HS-5 (cell line): ENCODE measurements at places on chromosomes 1 and 21.

DNA sequence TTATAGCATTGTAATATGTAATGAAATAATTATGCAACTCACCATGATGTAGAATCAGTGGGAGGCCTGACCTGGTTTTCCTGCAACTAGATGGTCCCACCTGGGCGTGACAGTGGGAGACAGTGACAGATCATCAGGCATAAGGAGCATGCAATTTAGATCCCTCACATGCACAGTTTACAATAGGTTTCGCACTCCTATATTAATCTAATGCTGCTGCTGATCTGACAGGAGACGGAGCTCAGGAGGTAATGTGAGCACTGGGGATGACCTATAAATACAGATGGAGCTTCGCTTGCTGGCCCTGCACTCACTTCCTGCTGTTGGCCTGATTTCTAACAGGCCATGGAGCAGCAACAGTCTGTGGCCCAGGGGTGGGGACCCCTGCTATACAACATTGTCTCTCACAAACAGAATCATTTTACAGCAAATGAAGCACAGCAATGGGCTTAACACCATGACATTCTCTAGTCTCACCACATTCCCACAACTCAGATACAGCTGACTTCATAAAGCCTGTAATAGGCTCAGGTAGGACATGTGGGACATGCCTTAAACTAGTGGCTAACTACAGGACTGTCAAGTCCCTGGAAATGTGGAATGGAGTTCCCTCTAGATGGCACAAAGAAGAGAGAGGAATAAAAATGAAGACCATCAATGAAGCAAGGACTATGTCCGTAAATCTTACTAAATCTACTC, 40.7 kb upstream of the SLC5A9 start:
- DNase-seq: no peak

DNA sequence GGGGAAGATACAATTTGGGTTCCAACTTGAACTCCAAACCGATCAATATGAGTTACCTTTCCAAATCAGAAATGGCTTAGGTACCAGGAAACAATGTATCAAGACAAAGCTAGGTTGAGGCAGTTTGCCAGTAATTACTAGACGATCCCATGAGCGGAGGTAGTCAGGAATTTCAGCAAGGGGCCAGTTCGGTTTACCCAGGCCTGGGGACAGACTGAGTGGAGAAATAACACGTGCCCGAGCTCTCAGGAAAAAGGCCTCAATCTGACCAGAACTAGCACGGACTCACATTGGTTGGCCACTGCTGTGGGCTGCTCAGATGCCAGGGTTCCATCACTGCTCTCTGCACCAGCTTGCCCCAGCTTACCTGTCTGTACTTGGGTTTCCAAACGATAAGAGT, 15.3 kb downstream of the CLSTN1 start:
- DNase-seq: no peak

- no peak for DNase-seq
Observed at GRCh38 chr1:43861337-43861736, 72.3 kb upstream of the ARTN start.

DNA sequence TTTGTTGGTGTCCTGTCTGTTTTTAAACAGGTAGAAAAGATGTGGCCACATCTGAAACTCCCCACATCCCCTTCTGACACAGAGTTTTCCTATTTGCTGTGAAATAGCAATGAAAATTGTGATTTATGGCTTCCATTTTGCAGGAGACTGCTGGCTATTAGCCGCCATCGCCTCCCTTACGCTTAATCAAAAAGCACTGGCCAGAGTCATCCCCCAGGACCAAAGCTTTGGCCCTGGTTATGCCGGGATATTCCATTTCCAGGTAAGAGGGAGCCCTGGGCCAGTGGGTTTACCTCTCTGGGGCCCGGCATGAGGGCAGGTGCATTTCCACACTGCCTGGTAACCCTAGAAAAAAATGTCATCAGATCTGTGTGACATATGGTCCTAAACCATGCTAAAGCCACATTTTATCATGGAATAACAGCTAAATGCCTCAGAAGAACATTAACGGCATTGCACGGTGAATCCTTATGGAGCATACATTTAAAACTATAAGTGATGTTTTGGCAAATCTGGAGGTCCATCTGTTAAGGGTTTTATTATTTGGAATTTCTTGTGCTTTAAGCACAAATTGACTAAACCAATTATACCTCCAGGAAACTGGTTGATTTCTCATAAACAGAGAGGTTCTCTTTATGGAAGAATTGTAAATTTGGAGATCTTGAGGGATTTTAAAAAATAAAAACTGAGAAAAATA, 12.3 kb downstream of the CAPN9 start:
- no peak for DNase-seq

GRCh38 chr21:34909492-34910292, 139.4 kb downstream of the RUNX1 start:
- DNase-seq: no peak

- DNase-seq: no peak
Observed at GRCh38 chr1:55067022-55067778, 27.9 kb downstream of the PCSK9 start.

DNA sequence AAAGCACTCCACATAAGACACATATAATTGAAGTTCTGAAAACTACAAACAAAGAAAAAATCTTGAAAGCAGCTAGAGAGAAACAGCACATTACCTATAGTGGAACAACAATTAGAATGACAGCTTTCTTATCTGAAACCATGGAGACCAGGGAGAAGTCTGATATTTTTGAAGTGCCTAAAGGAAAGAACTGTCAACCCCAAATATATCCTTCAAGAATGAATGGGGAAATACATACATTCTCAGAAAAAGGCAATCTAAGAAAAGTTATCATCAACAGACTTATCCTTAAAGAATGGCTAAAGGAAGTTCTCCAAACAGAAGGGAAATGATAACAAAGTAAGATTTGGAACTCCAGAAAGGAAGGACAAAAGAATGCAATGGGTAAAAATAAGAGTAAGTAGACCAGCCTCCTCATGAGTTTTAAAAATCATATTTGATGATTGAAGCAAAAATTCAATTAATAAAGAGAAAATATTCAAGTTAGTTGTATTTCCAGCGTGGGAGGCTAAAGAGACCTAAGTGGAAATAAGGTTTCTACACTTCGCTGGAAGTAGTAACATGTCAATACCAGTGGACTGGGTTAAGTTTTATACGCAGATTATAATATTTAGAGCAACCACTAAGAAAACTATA, 170.8 kb upstream of the SAMSN1 start:
- DNase-seq: no peak

DNA sequence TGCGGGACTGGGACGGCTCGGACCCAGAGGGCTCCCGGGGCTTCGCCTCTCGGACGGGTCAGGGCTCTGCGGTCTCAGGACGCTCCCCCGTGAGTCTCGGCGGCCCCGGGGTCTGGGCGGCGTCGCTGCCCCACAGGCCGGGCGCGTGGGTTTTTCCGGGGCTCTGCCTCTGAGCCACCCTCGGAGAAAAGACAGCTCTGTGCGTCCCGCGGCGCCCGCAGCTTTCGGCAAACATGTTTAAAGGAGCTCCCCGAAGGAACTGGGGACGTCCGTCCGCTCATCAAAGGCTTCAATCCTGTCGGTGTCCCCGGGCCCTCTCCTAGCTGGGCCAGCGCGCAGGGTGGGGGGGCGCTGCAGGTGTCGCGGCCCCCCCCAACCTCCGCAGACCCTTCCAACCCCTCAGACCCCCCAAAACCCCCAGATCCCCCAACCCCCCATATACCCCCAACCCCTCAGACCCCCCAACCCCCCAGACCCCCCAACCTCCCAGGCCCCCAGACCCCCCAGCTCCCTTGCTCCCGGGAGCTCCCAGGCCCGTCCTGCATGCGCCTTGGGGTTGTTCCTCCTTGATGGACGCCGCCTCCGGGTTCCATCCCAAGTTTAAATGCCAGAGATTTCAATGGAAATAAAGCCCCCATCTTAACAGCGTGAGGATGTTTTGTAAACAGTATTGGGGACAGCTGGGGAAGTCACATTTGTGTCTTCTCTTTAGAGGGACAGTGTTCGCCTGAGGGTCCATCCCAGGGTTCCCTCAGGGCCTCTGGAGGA, 996 bp upstream of the C1orf159 start:
- no peak for DNase-seq

DNA sequence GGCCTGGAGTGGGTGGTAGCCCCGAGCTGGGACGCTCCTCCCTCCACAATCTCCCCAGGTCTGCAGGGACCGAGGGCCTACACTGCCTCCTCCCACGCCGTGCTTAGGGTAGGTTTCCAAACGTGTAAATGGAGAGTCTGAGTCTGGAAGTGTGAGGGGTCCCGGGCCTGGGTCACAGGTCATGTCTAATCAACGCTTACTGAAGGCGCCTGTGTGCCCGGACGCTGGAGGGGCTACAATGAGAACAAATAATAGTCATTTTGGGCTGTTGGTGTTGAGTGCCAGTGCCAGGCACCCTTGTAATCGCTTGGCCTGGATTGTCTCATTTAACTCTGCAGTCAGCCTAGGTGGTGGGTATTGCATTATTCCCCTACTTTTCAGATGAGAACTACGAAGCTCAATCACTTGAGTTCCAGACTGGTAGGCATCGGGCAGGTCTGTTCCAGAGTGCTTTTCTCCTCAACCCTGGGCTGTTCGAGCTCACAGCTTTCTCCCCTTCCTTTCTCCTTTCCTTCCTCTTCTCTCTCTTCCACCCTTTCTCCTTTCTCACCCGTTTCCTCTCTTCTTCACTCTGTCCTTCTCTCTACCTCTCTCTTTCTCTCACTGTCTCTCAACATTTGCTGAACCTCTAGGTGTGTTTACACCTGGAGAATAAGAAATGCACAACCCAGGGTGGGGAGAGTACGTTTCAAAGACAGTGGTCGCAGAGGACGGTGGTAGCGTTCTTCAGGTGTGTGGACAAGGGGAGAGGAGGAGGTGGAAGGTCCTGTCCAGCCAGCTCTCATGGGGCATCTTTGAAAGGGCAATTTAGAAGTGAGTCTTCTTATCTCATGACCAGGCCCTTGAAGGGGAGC, 883 bp downstream of the SLC66A1 start:
- no peak for DNase-seq

- no peak for DNase-seq
Observed at GRCh38 chr1:31762726-31763670, 1.1 kb downstream of the ADGRB2 start.

DNA sequence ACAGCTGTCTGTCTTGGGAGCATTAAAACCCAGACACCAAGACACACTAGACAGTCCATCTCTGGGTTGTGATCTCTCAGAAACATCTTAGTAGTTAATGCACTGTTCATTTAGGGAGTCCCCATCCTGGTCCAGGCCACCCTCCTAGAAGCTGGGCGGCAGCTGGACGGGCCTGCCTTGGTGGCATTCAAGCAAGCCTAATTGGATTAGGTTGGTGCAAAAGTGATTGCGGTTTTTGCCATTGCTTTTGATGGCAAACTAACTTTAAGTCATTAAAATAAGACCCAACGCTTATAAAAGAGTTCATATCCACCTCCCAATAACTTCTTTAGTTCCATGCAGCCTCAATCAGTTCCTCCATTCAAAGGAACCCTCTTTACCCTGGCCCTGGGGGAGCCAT, 21.7 kb downstream of the ATP5PO start:
- no peak for DNase-seq

DNA sequence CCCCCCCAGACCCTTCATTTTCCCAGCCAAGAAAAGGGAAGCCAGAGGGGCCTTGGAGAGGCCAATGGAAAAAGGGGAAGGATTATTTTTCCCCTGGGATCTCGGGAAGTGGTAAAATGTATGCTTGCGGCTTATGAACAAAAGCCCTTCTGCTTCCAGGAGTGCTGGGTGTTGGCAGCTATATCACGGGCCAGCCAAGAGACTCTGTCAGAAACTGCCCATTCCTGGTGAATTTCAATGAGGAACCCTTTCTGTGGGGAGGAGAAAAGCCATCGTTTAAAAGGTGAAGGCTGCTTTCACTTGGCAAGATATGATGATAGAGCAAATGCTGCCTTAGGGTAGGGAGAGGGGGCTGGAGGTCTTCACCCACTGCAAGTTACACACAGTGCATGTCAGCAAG, 69.7 kb upstream of the ZC3H12A start:
- DNase-seq: no peak

DNA sequence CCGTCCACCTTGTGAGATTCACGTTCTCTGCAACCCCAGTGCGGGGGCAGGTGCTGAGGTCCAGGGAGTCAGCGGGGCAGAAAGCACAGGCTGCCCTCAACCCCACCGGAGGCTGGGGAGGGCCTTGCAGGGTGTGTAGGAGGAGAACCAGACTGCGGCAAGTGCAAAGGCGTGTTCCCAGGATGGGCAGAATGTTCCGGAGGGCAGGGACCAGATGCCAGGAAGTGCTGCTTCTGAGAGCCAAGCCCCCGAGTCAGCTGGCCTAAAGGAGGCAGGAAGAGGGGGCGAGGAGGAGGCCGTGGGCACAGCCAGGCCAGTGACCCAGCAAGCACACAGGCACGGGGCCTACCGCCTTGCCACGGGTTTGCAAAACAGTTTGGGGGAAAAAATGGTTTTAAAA, 193.8 kb upstream of the AJAP1 start:
- no peak for DNase-seq

DNA sequence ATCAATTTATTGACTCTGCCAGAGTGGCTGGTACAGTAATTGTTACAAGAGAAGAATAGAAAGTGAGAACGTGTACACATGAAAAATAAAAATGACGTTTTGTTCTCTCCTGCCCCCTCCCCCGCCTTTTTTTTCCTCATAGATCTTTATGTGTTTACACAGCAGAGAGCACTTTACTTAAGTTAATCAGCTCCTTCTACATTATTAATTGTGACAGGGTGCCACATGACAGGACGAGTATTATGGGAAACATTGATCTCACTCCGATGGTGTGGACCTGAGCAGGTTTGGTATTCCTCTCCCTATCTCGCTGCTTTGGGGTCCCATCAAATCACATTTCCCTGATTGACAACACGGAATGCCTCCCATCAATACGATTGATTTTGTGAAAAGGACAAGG, 285.7 kb downstream of the TM2D1 start:
- DNase-seq: no peak
